Right cardiac atrium (tissue), 5 donors: ENCODE measurements at places on chromosomes 12 and 14.

- no peak for DNase-seq
Measured at GRCh38 chr14:62431496-62431895, 613.8 kb downstream of the KCNH5 start.

DNA sequence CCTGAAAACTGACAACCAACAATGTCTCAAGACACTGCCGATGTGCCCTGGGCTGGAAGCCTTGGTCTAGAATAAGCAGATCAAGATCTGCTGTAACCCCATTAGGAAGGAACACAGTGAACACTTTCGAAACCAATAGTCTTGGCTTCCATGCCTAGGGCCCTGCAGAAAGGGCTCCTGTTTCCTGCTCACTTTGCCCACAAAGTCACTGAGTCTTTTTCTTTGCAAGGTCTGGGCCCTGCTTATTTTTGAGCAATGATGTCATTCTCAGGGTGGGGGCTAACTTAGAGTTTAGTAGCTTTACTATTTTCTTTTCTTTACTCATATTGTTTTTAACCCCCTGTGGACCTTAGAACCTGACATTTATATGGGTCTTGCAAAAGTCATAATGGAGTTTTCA, 704.2 kb upstream of the TMEM132C start:
- no peak for DNase-seq

DNA sequence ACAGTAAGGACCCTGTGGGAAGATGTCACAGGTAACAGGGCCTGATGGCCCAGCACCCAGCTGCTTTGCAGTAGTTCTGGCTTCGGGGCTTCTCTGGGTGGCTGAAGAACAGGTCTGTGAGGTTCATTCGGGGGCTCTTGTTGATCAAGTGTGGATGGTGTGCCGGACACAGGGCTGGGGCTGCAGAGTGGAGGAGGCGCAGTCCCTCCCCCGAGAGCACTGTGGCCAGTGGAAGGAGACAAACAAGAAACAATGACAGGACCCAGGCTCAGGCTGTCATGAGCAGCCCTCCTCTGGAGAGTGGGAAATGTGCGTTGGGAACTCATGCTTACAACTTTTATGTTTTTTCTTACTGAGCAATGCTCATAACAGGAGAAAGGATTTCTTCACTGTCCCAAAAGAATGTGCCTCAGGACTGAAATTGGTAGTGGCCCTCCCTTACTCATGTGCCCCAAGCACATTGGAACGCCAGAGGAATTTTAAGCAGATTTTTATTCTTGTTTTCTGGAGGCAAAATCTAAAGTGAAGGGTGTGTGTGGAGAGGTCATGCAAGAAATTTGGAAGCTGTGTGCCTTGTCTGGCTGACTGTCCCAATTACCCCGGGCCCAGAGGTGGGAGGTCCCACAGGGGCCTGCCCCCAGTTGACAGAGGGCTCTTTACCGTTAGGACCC, 233.8 kb downstream of the CACNA1C start:
- peak; percentile 54 for DNase-seq

DNA sequence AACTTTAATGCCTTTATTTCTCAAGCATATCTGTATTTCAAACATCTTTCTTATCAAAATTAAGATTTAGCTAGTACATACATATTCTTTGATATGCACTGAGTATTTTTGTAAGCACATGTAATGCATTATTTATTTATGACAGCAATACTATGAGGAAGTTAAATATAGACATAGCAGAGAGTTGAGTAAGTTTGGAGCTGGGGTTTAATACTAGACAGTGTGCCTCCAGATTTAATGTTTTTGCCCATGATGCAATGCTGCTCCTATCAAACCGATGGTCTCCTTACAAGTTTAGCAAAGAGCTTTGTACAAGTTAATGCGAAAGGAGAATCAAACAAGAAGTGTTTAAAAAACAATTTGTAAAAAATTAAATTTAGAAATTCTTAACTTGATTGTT, 826.6 kb upstream of the MGAT4C start:
- no peak for DNase-seq

- no peak for DNase-seq
Measured at GRCh38 chr14:44669496-44669895, 162.4 kb upstream of the FSCB start.
